ENCODE measurements at places on chromosomes 2 and 18.

- DNase-seq: no peak
These were observed 136.3 kb upstream of the CAVIN2 start for GRCh38 chr2:191983186-191983585.

GRCh38 chr2:48574353-48575287, 43.0 kb upstream of the GTF2A1L start:
- no peak for DNase-seq

- DNase-seq: no peak
These were observed 6.3 kb upstream of the RAB31 start for GRCh38 chr18:9701609-9702349.

GRCh38 chr2:217988840-217989204, 14.0 kb downstream of the TNS1 start:
- DNase-seq: no peak

DNA sequence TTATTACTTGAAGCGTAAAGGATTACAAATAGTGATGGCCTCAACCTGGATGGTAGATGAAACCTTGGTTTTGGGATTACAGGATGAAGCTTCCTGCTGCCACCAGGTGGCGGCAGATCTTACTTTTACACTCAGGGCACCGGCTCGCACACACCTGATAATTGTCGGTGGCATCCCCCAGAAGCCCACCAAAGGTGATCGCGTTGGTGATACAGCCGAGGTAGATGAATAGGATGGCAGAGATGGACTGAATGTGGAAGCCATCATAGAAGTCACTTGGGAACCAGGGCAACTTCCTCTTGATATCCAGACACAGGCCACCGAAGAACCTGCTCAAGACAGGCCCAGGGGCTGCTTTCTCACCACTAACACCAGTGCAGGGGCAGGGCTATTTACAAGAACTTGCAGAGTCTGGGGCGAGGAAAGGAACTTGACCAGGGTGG, 51.8 kb downstream of the MTHFD2 start:
- peak; percentile 75 for DNase-seq

DNA sequence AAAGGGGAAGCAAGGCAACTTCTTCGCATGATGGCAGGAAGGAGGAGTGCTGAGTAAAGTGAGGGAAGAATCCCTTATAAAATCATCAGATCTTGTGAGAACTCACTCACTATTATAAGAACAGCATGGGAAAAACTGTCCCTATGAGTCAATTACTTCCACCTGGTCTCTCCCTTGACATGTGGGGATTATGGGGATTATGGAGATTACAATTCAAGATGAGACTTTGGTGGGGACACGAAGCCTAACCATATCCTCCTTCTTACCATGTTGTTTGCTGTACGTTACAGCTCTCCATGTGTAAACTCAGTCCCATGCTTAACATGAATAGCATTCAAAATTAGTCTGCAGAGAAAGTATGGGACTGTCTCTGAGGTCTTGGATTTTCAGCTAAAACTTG, 1096.8 kb upstream of the ACVR2A start:
- DNase-seq: no peak

DNA sequence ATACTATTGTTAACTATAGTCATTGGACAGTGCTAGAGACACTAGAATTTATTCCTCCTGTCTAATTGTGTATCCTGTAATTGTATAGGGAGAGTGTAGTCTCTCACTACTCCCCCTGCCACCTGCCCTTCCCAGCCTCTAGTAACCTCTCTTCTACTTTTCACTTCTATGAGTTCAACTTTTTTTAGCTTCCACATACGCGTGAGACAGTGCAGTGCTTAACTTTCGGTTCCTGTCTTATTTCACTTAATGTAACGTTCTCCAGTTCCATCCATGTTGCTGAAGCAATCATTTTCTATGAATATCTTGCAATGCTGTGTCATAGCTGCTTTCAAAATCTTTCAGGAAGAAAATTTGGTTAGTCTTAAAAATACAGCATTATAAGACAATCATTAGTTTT, 22.8 kb upstream of the RUFY4 start:
- no peak for DNase-seq

DNA sequence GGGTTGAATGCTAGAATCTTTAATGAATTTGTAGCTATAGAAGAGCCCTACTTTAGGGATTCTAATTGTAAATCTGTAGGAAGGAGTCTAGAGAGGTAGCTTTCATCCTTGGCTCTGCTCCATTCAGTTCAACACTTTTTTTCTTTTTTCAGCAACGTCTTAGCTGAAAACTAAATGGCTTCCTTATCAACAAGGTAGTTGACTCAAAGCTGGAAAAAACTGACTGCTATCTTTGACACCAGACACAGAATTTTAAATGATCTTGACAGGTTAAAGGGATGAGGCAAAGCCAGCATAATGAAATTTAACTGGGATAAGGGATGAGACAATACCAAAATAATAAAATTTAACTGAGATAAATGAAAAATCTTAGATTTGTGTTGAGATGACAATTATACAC, 54.9 kb downstream of the TMEFF2 start:
- DNase-seq: no peak

DNA sequence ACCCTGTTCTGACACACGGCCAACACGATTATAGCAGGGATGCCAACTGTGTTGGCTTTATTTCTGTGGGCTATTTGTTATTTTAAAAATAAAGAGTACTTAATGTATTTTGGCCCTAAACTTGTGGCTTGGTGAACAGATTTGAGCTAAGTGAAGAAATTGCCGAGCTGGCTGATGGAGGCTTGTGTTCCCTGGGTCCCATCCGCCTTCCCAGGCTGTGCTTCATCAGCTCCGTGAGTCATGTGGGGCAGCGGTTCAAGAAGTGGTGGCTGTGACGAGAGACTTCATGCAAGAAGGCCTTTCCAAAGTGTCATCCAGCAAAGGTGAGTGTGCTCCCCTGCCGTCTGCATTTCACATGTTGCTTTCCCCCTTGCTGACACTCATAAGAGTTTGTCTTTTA, 73.6 kb upstream of the NCK2 start:
- no peak for DNase-seq

- no peak for DNase-seq
These were observed 648.5 kb downstream of the IRS1 start for GRCh38 chr2:226151157-226151556.

DNA sequence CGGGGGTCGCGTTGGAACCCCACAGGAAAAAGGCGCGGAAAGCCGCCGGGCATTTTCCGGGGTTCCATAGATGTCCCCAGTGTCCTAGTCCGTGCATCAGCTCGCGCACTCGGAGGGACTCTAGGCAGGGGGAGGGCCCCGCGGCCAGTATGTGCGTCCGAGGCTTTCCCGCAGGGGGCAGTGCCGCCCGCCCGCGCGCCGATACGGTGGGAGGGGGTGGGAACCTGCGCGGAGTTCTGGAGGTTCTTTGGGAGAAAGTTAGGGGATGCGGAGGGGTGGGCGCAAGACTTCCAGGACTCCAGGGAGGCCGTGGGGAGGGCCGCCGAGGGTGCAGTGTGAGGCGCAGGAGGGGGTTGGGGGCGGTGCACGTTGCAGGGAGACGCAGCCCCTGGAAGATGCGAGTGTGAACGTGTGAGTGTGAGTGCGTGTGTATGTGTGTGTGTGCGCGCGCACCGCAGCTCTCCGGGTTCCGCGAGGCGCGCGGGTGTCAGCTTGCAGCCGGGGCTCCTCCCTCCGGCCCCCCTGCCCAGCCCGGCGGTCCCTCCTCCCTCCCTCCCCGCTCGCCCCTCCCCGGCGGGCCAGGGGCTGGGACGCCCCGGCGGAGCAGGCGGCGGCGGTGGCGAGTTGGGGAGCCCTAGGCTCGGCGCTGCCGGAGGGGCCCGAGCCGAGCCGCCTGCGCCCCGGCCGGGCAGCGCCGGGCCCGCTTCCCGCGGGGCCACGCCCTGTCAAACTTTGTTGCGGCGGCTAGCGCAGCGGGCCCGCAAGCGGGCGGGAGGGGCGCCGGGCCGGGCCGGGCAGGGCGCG, at the start of gene TCF7L1:
Gene TCF7L1, plus strand, starts transcription at position 559 of the 804 bp plus-strand sequence. CDS start 293 bp downstream, outside the sequence.
- DNase-seq: peak; percentile 68

GRCh38 chr2:46487667-46488335, 8.4 kb downstream of the TMEM247 start:
- no peak for DNase-seq

GRCh38 chr18:44725300-44726058, 44.8 kb downstream of the SETBP1 start:
- peak; percentile 80 for DNase-seq

DNA sequence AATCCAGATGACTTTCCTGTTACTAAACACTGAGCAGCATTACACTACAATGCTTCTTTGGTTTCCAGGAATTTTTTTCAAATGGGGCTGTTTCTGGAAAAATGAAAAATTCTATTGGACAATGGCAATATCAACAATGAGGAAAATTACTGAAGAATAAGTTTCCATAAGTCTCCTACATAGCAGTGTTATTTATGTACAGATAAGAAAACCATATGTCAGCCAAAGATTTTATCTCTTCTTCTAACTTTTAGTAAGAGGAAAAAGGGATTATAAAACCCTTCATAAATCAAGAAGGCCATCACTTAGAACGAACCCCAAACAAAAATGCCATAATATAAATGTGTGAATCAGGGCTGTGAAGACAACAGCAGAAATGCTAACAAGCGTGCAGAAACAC, 31.6 kb upstream of the NOSTRIN start:
- DNase-seq: no peak

GRCh38 chr2:43000242-43001054, 208.1 kb upstream of the HAAO start:
- no peak for DNase-seq

- DNase-seq: no peak
These were observed 11.1 kb downstream of the SCN3A start for GRCh38 chr2:165192729-165193128.

DNA sequence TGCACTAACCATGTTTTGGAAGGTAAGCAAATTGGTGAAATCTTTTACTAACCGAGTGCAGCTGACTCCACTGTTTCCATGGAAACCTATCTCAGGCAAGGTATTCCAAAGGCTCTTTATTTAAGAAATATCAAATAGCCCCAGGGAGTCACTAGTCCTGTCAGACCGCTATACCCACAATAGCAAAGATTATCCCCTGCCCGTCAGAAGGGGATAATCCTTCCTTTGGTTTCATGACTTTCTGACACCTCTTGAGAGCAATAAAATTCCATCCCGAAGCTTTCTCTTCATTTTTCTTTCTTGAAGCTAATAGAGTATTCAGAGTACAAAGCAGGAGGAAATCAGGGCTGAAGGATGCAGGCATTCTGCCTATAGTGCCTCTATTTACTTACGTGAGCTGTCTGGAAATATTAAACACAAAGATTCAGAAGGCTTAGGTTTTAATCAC, 34.7 kb upstream of the MAP2 start:
- no peak for DNase-seq

DNA sequence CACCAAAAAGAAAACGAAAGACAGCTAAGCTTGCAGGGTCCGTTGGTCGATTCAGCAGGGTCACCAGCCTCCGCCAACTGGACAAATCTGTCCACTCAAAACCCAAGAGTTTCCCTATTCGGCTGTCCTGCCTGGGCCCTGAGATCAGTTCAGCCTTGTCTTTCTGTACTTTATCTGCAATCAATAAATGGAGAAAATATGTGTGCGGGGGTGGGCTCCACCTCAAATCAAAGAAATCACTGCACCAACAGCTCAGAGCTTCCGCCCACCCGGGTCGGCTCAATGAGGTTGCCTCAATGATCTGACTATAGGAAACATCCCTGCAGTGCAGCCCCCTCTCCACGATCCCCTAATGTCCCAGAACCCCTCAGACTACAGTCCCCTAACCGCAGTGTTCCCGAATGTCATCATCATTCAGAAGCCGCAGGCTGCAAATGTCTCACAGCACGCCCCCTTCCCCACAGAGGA, 447 bp downstream of the GGCX start:
- DNase-seq: no peak

- DNase-seq: no peak
These were observed 444.4 kb upstream of the HNRNPA3 start for GRCh38 chr2:176768185-176768584.

DNA sequence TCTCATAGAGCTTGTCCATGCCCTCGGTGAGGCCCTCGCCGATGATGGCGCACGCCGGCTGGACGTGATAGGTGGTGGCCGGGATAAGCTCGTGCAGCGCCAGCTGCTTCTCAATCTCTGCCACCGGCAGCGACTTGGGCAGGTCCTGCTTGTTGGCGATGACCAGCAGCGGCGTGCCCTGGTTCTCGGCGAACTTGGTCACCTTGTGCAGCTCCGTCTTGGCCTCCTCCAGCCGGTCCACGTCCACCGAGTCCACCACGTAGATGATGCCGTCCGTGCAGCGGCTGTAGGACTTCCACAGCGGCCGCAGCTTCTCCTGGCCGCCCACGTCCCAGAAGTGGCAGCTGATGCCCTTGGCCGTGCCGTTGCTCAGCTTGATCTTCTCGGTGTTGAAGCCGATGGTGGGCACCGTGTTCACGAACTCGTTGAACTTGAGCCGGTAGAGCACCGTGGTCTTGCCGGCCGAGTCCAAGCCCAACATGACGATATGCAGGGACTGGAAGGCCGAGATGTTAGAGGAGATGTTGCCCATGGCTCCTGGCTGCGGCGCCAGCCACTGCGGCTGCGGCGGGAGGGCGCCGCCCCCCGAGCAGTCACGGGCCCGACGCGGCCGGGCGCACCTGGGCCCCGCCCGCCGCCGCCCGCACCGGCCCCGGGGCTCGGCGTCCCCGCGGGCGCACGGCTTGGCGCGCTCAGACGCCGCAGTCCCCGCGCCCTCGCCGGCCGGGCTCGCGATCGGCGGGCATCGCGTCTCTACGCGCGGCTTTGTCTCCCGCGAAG, 636 bp downstream of the ARL4C start:
- peak; percentile 85 for DNase-seq

- peak; percentile 76 for DNase-seq
These were observed 15.4 kb upstream of the MLPH start for GRCh38 chr2:237471438-237472186.

GRCh38 chr2:236180831-236181453, 12.8 kb upstream of the GBX2 start:
- no peak for DNase-seq

DNA sequence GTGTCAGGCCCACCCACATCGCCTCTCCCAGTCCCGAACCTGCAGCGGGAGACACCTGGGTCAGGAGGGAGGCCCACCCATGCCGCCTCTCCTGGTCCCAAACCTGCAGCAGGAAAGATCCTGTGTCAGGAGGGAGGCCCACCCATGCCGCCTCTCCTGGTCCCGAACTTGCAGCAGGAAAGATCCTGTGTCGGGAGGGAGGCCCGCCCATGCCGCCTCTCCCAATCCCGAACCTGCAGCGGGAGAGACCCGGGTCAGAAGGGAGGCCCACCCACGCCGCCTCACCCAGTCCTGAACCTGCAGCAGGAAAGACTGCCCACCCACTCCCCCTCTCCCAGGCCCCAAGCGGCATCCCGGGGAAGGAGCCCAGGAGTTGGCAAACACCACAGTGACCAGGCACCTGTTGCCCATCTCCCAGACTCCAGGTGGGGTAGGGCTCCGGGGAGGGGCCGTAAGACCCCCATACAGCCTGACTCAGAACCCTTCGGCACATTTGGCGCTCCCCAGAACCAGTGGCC, 7.8 kb downstream of the SLC66A2 start:
- DNase-seq: no peak

DNA sequence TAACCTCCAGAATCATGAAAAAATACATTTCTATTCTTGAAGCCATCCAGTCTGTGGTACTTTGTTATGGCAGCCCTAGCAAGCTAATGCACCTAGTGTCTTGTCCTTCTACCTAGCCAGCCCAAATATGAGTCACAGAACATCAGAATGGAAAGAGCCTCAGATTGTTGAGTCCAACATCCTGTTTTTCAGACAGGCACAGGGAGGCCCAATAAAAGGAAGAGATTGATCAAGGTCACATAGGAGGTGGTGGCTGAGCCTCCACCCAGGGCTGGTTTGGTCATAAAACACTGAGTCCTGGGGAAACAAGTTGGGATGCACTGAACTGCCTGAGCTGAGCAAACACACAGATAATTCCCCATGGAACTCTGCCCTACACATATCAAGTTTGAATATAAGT, 195.5 kb downstream of the TTC32 start:
- DNase-seq: no peak

GRCh38 chr2:27790796-27791195, 19.3 kb downstream of the MRPL33 start:
- no peak for DNase-seq

Measured in activated CD8-positive, alpha-beta memory T cell treated with anti-CD3 and anti-CD28 coated beads for 24 hours (primary cell).